Amniotic epithelial cell (primary cell): ENCODE measurements at places on chromosomes 16 and 17.

DNA sequence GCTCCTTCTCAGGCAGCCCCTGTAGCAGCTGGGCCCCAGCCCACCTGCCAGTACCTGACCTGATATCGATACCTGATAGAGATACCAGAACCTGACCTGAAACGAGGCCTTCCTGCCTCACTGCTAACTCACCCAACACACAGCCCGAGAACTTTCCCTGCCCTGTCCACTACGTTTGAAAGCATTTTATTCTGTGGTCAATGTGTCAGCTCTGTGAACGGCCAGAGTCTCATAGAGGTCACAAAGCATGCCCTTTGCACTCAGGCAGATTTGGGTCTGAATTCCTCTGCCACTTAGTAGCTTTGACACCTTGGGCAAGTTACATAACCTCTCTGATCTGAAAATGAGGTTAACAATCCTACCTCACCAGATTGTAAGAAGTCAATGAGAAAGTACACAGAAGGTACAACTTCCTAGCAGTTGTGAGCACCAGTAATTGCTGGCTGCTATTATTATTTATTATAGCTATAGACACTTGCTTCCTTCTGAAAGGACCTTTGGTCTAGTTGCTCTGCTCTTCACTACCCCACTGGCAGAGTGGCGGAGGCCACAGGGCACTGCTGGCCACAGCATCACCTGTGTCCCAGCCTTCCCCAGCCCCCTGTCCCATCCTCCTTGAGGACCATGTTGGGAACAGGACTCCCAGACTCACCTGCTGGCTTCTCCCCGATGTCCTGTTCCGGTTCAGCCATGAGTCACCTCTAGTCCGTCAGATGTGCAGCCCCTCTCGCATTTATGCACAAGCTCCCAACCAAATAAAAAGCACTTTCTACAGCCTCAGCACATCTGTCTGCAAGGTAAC is 895 bp downstream of the ANKRD40CL start:
- DNase-seq: peak; percentile 18

DNA sequence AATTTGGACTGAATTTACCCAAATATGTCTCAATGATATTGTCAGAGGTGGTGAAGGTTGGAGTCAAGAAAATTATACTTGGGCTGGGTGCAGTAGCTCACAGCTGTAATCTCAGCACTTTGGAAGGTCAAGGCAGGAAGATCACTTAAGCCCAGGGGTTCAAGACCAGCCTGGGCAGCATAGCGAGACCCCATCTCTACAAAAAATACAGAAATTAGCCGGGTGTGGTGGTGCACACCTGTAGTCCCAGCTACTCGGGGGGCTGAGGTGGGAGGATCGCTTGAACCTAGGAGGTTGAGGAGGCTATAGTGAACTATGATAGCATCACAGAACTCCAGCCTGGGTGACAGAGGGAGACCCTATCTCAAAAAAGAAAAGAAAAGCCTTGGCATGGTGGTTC is 40.9 kb downstream of the LAT start:
- DNase-seq: no peak

GRCh38 chr17:82525712-82526111 is 6.2 kb downstream of the FOXK2 start:
- DNase-seq: no peak

DNA sequence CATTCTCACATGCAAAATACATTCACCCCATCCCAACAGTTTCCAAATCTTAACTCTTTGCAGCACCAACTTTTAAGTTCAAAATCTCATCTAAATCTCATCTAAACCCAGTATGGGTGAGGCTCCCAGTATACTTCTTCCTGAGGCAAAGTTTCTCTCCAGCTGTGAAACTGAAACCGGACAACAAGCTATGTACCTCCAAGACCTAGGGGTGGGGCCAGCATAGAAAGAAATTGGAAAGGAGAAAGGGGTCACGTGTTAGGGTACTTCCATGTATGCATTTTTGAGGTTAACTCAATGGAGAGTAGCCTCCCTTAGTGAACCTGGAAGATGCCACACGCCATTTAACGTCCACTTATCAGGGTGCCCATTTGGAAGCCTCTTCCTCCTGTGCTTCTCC is 23.9 kb upstream of the LRRC75A start:
- no peak for DNase-seq

DNA sequence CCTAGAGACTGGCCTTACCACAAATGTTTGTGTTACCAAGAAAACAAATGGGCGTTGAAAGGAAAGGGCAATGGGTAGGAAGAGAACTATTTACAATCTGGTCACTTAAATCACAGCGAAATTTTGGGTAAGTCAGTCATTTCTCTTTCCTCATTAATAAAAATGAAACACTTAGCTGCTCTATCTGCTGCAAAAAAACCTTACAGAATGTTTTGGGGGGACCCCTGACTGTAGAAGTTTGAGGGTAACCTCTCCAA is 742 bp upstream of the NUTF2 start:
- DNase-seq: no peak

- peak; percentile 47 for DNase-seq
Observed at GRCh38 chr17:59840329-59841090, 52.2 kb downstream of the TUBD1 start.

DNA sequence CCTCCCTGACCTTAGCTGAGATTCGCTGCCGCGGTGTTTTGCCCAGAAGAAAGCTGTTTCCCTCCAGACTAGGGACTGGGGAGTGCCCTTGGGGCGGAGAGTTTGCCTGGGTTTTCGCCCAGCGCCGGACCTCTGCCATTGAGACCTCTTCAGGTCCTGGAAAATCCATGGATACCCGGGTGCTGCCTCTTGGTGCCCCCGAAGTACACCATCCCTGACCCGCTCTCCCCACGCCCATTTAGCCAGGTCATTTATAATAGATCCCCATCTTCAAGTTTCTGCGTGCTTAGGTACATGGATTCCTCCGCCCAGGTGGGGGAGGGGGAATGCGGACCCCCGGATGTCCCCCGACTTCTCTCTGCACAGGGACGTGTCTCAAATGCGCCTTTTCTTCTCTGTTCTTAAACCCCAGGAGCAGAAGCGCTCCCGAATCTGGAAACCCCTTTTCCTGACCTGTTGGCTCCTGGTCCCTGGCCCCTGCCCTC is 15.0 kb upstream of the CBX8 start:
- DNase-seq: no peak

DNA sequence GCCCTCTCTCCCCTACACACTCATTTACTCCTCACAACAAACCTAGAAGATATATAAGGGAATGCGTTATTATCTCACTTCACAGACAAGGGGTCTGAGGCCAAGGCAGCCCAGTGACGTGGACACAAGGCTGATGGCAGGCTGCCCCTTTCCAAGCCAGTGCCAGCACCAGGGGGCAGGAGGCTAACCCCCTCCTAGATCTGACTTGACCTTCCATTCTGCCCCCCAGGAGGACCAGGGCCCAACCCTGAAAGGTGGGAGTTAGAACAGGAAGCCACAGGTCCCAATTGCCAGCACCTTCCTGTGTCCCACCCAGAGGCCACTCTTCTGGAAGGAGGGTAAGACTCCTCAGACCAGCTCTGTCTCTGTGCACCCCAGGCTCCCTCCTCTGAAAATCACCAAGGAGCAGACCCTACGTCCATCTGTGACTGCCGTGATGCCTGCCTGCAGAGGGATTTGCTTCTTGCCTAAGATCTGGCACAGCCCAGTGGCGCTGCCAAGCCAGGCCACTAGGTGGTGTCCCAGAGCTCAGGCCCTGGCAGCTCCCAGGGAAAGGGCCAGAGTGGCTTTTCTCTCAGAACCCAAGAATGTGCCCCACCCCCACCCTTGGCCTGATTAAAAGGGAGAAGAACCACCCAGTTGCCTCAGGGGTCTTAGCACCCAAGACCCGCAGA is 42.4 kb upstream of the MRPS23 start:
- peak; percentile 83 for DNase-seq

- no peak for DNase-seq
Observed at GRCh38 chr17:61687769-61688168, 96.8 kb upstream of the NACA2 start.

DNA sequence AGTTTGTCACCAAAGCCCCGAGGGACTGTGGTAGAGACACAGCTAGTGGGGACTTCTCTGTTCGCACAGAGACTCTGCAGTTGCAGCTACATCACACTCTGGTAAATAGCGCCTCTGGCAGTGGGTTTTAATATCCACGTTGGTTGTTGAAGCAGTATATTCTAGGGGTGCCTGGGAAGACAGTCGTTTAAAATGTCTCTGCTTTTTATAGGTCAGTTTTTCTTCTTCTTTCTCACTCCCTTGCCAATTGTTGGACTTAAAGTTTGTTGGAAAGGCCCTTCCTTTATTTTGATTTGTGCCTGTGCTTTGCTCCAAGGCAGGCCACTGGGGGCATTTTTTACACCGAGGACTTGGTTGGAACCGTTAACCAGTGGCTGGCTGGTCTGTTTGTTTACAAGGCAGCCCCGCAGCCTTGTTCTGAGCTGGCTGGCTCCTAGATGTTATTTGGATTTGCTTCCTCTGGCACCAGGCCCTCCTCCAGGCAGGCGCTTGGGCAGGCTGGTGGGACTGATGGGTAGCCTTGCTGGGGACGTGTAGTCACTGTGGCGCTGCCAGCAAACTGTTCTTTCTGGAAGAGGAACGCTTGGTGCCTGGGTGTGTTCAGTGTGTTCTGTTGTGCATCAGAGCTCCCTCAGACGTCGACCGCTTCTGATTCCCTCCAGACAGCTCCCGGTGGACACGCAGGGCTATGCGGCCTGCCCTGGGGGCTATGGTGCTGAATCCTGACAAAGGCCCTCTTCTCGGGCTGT is 218.2 kb upstream of the CHMP6 start:
- peak; percentile 13 for DNase-seq

DNA sequence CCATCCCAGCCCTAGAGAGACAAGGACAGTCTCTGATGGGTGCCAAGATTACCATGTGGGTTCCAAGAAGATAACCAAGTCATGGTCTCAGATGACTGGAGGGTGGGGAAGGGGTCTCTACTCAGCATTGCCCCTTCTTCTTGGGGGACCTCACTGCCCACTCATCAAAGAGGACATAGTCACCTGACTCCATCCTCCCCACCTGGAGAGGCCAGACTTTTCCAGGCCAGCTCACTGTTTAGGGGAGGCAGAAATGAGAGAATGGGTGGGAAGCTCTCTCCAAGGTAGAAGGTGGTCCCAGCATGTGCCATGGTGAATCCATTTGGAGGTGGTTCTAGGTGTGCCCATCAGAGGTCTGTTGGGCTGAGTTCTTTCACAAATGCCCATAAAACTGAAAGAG is 20.7 kb upstream of the IL21R start:
- DNase-seq: no peak

GRCh38 chr17:58338454-58338840 is 9.9 kb upstream of the TSPOAP1 start:
- DNase-seq: no peak

DNA sequence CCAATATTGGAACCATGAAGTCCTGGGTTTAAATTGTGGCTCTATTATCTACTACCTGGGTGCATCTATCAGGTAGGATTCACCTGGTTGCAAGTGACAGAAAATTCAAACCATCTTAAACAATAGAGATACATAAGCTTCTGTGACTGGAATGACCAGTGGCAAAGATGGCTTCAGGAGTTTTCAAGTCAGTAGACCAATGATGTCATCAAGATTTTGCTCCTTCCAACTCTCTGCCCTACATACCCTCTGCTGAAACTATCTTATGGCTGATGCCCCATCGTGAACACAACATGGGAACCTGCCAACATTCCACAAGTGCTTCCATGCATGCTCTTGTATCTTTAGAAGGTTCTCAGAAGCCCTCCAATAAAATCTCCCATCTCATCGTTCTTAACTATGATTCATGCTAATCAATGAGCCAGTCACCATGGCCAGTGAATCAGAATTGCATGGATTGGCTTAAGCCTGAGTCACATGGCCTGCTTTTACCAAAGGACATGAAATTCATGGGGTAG is 180.9 kb downstream of the GRIN2A start:
- no peak for DNase-seq

DNA sequence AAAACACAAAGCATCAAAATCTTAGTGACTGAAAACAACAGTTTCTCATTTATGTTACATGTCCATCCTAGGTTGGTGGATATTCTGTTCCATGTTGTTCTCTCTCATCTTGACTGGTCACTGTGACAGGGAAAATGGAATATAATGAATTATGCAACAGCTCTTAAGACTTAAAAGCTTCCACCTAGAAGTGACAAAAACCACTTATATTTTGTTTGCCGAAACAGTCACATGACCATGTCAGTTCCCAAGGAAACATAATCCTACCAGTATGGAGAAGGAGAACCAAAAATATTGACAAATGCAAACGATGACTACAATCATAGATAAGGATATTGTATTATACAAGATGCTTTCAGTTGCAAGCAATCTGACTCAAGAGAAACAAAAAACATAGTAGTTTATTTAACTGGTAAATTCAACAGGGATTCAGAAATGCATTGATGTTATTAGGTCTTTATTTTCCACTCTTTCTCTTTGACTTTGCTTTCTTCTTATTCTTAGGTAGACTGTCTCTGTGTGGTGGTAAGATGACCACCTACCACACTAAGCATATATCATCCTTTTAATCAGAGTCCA is 103.8 kb downstream of the SSH2 start:
- no peak for DNase-seq

GRCh38 chr17:14325618-14326167 is 24.8 kb downstream of the HS3ST3B1 start:
- DNase-seq: no peak

DNA sequence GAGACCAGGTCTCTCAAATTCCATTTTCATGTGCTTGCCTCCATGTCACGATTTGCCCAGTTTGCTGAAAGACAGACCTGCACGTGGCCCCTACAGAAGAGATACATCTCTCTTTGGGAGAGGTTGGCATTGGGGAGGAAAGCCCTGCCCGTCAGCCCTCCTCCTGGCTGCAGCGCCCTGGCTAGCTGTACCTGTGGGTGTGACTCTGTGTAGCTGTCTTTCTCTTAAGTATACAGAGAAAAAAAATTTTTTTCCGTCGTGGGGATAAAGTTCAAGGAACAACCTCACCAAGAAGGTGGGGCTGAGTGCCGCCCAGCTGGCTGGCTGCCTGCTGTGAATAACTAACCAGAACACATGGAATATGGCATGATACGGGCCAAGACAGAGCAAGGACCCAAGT is 26.5 kb downstream of the TMEM98 start:
- no peak for DNase-seq

DNA sequence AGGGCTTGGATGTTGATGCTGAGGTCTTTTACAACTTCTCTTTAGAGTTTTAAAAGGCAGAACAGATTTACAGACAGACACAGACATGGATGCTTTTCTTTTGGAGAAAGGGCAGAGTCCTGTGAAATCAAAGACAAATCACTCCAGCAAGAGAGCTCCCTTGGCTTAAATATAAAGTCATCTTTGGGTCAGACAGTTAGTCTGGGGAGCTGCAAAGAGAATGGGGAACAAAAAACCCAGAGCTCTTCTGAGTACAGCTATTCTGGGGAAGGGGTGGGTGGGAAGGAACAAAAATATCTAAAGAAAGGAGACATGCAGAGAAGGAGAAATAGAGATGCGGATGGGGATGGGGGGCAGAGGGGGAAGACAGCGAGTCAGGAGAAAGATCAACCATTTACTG is 266.6 kb downstream of the XYLT1 start:
- no peak for DNase-seq

DNA sequence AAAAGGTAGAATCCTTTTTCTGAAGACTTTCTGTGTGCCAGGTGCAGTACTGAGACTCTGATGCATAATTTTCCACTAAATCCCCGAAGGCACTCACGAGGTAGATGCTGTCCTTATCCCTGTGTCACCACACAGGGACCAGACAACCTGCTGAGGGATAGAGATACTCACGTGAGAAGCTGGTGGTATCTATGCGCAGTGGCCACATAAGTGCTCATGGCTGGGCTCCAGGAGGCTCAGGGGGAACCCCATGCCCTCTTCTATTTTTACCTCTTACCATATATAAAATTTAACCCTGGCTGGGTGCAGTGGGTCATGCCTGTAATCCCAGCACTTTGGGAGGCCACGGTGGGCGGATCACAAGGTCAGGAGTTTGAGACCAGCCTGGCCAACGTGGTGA is 38.3 kb downstream of the NT5M start:
- DNase-seq: no peak

- peak; percentile 67 for DNase-seq
Observed at GRCh38 chr17:40021451-40021971, 6.3 kb downstream of the CSF3 start.
